Transverse colon (tissue), 4 donors: ENCODE measurements at places on chromosomes 1 and 21. TPM values are rescaled to one million over a fixed set of nuclear protein-coding genes. Genes with fewer than 3 reads are reported as not detected.

DNA sequence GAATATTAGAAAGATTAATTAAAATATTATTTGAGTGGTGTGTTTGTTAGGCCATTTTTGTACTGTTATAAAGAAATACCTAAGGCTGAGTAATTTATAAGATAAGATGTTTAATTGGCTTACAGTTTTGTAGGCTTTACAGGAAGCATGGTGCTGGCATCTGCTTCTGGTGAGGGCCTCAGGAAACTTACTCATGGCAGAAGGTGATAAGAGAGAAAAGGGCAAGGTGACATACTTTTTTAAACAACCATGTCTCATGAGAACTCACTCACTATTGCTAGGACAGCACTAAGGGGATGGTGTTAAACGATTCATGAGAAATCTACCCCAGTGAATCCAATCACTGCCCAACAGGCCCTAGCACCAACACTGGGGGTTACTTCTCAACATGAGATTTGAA is 56.7 kb upstream of the RGS21 start:
- no peak for DNase-seq

DNA sequence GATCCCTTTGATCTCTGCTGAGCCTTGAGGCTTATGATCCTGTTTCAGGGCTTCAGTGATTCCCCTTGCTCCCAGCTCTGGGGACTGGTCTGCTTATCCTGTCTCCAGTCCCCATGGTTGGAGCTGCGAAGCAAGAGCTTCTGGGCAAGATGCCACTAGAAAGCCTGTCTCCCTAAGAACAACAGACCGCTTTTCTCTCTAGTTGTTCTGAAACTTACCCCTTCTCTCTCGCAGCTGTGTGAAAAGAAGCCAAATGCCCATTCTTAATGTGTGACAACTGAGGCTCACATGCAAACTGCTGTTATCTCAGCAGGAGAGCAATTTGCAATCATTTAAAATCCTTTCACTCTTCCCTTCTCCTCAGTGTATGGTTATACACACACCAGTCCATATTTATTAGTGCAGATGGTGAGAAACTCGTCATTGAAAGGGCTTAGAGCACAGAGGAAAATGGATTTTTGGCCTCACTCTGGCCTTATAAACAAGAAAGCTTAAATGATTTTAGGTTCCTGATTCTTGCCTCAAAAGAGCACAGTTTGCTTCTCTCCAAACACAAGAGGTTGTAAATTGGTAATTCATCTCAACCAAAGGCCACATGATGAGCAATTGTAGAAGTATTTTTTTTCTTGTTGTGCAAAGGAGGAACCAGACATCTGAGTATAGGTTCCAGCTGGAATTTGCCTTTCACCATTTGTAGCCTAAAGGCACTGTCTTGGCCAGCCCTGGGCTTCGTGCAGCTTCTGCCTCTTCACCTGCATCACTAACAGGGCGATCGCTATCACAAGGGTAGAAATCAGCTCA is 179.2 kb upstream of the LMO4 start:
- no peak for DNase-seq

DNA sequence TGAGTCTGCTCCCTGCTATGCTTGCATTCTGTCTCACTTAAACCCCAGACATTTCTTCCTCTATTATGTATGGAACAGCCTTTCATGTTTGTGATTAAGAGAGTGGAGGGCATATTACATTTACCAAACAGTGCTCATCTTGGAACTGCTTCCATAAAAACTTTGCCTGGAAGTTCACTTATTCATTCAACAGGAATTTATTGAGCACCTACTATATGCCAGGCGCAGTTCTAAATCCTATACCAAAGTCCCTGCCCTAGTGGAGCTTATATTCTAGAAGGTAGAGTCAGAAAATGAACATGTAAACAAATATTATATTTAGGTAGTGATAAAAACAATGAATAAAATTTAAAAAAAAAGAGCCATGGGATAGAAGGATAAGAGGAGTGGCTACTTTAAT is 49.8 kb downstream of the KANK4 start:
- no peak for DNase-seq

DNA sequence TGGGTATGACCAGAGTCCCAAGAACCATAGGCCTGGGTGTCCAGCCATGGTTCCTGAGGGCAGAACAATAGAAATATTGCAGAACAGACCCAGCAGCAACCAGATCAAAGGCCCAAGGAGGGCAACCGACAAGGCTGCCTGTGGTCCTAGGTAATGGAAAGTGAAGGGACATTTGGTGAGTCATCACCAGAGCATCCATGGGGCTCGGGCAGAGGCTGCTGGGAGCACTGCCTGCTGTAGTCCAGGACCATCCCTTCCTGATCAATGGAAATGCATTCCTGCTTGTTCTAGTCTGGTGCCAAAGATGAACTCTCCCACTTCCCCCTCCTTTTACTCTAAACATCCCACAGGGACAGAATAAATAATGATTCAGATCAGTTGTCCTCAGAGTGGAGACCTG is 172.8 kb upstream of the CACNA1E start:
- no peak for DNase-seq

- peak; percentile 46 for DNase-seq
These were observed 41.5 kb upstream of the MRPS6 start for GRCh38 chr21:34031835-34032370.

The HCRTR1 gene
- total RNA-seq = 0.48 TPM

The OR2G6 gene
- not detected for total RNA-seq

The PGBD2 gene
- total RNA-seq = 7.2 TPM
